Amniotic stem cell (primary cell): ENCODE measurements at places on chromosomes 2 and 18.
A peak's percentile ranks its signal among the peaks of the same experiment; 100 is the strongest.

- no peak for DNase-seq
Observed at GRCh38 chr2:145221516-145221915, 701.6 kb upstream of the ZEB2 start.

DNA sequence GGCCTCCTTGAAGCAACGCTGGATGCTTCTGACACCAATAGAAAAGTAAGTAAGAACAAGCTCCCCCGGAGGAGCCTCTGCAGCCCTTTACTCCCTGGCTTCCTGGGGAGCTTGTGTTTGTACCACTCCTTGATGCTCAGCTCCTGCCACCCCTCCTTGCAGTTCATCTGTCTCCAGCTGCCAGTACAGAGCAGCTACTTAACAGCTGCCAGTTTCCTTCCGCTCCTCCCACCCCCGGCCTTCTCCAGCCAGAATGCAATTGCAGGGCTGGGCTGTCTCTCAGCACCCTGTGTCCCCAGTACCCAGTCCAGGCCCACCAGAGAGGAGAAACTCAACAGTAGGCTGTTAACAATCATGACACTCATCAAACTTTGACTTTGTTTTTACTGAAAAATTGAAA, 109.4 kb downstream of the AOX1 start:
- no peak for DNase-seq

DNA sequence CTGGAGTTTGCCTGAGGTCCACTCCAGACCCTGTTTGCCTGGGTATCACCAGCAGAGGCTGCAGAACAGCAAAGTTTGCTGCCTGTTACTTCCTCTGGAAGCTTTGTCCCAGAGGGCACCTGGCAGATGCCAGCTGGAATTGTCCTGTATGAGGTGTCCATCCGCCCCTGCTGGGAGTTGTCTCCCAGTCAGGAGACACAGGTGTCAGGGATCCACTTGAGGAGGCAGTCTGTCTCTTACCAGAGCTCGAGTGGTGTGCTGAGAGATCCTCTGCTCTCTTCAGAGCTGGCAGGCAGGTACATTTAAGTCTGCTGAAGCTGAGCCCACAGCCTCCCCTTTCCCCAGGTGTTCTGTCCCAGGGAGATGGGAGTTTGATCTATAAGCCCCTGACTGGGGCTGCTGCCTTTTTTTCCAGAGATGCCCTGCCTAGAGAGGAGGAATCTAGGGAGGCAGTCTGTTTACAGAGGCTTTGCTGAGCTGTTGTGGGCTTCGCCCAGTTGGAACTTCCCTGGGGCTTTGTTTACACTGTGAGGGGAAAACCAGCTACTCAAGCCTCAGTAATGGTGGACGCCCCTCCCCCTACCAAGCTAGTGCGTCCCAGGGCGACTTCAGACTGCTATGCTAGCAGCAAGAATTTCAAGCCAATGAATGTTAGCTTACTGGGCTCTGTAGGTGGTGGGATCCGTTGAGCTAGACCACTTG, 34.7 kb downstream of the TFPI start:
- no peak for DNase-seq

DNA sequence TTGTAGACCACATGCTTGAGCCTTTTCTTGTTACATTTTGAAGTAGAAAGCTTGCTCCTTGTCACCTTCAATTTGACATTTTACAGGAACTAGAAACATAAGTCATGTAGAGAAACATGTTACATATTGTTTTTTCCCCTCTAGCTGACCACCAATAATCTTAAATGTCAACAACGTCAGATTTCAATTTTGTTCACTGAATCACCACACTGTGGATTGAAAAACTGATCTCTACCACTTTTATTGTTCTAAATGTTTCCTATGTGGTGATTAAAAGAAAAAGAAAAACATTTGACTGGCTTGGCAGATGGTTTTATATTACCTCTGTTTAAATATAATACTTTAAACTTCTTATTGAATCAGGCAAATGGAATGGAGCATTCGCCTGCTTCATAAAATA, 87.7 kb downstream of the DSEL start:
- peak; percentile 52 for DNase-seq

- no peak for DNase-seq
Observed at GRCh38 chr2:25521126-25521525, 152.3 kb downstream of the DTNB start.

DNA sequence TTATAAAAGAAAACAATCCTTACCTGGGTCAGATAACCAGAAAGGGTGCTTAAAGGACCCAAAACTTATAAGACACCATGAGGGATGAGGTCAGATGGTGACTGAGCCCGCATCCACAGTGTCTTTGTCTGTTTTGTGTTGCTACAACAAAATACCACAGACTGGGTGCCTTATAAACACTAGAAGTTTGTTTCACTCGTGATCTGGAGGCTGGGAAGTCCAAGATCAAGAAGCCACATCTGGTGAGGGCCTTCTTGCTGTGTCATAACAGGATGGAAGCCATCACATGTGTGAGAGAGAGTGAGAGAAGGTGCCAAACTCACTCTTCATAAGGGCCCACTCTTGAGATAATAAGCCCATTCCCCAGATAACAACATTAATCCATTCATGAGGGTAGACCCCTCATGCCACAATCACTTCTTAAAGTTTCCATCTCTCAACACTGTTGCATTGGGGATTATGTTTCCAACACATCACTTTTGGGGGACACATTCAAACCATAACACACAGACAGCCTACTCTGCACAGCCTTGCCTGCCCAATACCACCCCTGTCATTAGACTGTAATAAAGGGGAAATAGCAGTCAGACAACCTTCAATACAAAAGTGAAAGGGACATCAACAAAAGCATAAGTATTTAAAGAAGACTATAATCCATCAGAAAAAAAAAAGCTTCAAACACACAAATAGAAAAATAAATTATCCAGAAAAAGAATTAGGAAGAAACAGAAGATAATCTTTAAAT, 249.8 kb downstream of the ANAPC1 start:
- no peak for DNase-seq

- no peak for DNase-seq
Observed at GRCh38 chr2:95320344-95320712, 23.2 kb downstream of the KCNIP3 start.

DNA sequence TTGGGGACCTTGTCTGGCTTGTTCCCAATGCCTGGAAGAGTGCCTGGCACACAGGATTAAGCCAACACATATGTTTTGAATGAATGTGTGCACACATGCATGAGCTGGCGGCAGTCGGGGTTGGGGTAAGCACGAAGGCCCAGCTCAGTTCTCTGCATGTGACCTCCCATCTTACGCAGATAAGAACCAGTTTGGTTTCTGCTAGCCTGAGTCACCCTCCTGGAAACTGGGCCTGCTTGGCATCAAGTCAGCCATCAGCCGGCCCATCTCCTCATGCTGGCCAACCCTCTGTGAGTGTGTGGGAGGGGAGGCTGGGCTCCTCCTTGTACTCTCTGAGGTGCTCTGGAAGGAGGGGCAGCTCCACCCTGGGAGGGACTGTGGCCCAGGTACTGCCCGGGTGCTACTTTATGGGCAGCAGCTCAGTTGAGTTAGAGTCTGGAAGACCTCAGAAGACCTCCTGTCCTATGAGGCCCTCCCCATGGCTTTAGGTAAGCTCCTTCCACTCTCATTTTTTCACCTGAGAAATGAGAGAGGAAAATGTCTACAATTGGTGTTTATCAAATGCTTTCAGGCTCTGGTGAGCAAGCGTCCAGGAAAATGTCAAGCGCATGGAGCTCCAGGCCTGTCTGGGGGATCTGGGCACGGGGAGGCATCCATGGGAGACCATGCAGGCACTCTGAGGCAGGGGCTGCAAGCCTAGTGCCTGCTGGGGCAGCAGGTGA, 9.7 kb upstream of the IL1RN start:
- DNase-seq = peak; percentile 68

DNA sequence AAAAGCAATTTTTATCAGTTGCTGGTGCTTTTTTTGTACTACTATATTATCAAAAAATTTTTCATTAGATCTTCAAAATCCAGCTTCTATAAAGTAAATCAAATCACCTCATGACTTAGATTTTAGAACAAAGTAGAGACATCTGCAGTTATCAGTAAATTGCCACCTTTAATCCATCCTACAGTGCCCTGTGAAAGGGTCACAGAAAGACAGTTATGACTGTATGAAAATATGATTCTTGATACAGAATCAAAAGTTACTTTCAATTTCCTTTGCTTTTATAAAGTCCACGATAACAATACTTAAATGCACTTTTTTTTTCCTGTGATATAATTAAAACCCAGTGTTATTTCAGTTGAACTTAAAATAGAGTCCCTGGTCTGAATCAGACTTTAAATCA, 61.4 kb downstream of the PRPF40A start:
- DNase-seq = no peak

- DNase-seq = no peak
Observed at GRCh38 chr18:31401156-31402025, 24.8 kb downstream of the DSG4 start.

DNA sequence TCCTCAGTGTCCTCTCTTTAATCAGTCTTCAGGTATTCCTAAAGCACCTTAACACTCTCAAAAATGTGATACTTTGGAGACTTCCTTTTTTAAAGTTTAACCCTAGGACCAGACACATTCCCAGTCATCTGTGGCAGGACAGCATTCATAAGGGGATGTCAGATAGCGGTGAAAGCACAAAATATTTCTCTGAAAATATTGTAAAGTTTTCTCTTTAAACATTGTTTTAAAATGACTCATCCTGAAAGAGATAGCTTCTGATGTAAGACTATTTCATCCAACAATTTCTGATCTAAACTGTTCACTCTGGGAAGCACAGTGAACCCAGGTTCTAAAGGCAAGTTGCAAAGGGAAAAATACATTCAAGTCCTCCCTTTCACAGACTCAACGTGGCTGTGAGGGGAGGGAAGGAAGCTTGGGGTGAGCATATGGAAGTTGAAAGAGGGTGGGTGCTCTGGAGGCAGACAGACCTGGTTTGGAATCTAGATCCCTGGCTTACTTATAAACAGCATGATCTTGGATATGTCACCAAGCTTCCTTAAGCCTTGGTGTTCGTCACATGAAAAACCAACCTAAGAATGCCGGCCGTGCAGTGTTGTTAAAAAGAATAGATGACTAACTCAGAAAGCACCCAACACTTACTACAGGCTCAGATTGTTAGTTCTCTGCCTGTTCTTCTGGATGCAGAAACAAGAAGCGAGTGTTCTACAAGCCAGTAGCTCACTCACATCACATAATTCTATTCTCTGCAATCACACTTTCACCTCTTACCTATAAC, 12.1 kb downstream of the GALNT14 start:
- no peak for DNase-seq

GRCh38 chr2:215274829-215275228, 37.0 kb upstream of the ATIC start:
- no peak for DNase-seq

- DNase-seq = no peak
Observed at GRCh38 chr18:49865401-49865800, 52.1 kb upstream of the ACAA2 start.

GRCh38 chr2:60634438-60634837, 81.0 kb upstream of the BCL11A start:
- DNase-seq = no peak

GRCh38 chr2:119929537-119929936, 83.3 kb upstream of the EPB41L5 start:
- DNase-seq = no peak

DNA sequence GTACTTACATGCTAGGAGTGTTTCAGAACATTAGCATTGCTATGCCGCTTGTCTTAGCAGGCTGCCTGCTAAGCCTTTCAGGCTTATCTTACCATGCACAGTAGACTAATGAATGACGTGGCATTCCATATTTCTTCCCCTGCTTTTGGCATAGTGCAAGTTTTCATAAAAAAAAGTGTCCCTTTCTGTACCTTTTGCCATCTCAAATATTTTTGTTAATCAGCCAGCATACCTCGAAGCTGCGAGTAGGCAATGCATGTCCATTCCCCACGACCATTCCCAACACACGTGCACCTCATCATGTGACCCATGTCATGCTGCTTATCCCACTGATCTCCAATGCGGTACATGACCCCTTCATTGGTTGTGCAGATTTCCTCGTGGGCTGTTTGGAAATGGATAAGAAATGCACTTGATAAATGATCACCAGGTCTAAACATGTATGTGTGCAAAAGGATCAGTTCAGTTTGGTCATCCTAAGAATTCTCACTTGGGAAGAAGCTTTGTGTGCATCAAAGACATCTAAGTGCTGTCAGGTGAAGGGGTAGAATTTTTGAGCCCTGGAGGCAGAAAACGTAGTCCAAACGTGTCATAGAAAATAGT, 13.9 kb downstream of the FN1 start:
- DNase-seq = no peak

- DNase-seq = no peak
Observed at GRCh38 chr2:200425026-200425821, 84.6 kb downstream of the KCTD18 start.

DNA sequence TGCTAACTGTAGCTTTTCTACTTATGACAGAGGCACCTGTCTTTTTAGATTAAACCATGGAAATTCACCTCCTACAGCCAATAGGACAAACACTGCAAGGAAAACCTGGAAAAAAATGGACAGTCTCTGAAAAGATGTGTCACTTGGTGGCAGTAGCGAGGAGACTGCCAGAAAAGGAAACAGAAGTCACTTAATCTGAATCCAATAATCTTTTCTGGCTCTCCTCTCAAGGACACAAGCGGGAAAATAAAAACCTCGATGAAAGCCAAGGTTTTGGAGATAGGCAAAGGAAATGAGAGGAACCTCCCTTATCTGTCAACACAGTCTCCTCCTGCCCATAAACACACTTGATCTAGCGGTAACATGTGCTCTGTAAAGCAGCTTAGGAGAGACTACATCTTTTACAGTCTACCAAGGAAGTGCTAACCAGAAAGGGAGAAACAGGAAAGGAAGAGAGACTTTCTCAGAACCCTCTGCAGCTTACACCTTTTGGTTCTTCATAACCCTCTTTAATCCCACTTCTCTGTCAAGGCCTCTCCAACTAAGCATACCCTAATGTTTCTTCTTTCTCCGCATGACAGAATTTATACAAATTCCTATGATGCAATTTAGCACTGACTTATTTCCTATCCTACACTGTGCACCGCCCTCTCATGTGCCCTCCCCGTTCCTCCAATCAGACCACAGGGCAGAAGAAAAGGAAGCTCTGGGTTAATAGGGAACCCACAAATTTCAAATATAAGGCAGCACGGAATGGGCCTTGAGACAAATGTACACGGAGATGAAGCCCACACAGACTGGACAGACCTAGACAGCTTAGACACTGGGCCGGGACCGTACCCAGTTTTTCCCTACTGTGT, 52.8 kb downstream of the CLASP1 start:
- DNase-seq = peak; percentile 14

DNA sequence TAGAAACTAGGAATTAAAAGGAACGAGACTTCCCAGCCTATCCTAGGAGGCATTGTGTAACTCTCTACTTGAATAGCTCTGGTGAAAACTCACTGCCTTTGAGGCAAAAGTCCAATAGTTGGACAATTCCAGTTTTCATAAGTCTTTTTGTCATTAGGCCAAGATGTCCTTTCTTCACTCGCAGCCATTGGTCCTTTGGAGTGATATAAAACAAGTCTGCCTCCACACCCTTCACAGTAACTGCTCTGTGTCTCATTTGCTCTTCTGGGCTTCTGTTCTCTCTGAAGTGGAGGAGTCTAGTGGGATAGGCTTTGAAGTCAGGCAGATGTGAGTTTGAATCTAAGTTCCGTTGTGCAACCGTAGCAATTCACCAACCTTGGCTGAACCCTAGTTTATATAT, 28.2 kb downstream of the ANTXR1 start:
- no peak for DNase-seq

- no peak for DNase-seq
Observed at GRCh38 chr2:14996351-14997014, 364.0 kb downstream of the LRATD1 start.
